GM23248 (cell line): ENCODE measurements at places on chromosomes 4 and X.
A peak's percentile ranks its signal among the peaks of the same experiment; 100 is the strongest.

- DNase-seq: peak; percentile 36
Measured at GRCh38 chrX:10759141-10759799, 138.9 kb upstream of the MID1 start.

GRCh38 chrX:129609395-129609794, 45.4 kb downstream of the APLN start:
- DNase-seq: no peak

DNA sequence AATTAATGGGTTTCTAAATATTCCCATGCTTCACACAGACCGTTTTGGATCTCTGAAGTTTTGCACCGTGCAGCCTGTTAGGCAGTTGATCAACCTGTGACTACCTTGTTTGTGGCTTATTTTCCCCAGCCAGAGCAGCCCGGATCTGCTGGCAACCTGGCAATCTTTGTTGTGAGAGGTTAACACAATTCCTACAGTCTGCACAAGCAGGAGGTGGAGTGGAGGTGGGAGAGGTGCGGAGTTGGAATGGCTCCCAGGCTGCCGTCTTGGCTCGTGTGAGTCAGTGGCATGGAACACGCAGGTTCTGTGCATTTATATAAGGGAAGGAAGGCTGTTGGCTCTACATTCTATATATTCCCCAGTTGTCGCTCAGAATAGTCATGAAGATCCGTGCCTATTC, 70.9 kb upstream of the STOX2 start:
- no peak for DNase-seq

GRCh38 chrX:2829469-2830246, 928 bp downstream of the GYG2 start:
- no peak for DNase-seq

- DNase-seq: no peak
Measured at GRCh38 chrX:133475521-133475920, 60.2 kb upstream of the GPC4 start.

- DNase-seq: no peak
Measured at GRCh38 chr4:133390198-133390855, 241.2 kb downstream of the PCDH10 start.

- no peak for DNase-seq
Measured at GRCh38 chr4:155757745-155758265, 1.0 kb upstream of the GUCY1B1 start.

DNA sequence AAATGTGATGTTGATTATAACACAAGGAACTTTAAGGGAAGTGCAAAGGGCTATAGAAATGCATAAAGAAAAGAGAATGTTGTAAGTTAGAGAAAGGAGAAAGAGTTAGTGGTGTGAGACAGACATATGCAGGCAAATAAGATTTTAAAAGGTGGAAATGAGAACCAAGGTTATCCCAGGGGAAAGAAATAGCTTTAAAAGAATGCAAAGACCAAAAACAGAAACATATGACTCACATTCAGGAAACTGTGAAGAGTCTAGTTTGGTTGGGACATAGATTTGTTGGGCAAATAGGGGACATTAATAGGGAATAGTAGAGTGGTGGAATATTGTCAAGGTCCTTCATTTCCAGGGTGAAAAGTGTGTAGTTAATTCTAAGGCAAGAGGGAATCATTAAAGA, 52.4 kb downstream of the MAPK10 start:
- DNase-seq: peak; percentile 62

DNA sequence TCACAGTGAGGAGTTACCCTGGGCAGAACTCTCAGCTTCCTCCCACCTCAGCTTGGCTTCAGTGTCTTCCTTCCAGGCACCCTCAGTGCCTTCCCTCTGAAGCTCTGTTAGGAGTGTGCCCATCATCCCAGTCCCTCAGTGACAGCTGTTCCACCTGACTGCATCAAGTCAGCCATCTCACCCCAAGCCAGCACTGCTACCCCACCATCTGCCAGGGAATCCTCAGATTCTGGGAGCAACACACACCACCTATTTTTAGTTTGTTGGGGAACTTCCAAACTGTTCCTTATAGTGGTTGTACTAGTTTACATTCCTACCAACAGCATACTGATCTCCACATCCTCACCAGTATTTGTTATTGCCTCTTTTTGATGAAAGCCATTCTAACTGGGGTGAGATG, 182.9 kb downstream of the RELL1 start:
- DNase-seq: no peak

GRCh38 chrX:113058634-113059033, 218.0 kb upstream of the AMOT start:
- DNase-seq: peak; percentile 0

- peak; percentile 12 for DNase-seq
Measured at GRCh38 chrX:119325456-119325855, 73.7 kb upstream of the SLC25A43 start.

DNA sequence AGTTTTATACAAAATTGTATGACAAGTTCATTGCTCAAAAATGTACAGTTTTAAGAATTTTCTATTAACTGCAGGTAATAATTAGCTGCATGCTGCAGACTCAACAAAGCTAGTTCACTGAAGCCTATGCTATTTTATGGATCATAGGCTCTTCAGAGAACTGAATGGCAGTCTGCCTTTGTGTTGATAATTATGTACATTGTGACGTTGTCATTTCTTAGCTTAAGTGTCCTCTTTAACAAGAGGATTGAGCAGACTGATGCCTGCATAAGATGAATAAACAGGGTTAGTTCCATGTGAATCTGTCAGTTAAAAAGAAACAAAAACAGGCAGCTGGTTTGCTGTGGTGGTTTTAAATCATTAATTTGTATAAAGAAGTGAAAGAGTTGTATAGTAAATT, 131.0 kb downstream of the TET2 start:
- no peak for DNase-seq

DNA sequence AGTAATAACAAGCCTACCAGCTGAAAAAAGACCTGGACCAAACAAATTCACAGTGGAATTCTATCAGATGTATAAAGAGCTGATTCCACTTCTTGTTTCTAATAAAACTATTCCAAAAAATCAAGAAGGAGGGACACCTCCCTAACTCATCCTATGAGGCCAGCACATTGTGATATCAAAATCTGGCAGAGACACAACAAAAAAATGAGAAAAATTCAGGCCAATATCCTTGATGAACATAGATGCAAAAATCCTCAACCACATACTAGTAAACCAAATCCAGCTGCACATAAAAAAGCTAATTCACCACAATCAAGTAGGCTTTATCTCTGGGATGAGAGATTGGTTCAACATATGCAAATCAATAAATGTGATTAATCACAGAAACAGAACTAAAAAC, 147.9 kb upstream of the NEIL3 start:
- no peak for DNase-seq

DNA sequence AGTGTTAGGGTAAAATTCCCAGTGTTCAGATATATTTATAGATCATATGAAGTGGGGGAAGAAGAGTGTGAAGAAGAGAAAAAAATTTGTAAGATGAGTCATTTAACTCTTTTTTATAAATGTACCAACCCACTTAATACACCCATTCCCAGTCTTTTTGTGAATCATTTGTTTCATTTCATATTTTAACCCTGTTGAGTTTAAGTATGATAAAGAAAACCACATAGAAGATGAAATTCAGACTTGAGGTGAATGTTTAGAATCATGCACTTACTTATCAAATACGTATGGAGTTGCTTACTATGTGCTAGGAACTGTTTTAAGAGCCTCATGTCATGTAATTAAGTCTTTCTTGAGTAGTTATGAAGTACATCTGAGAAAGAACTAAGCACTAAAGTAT, 56.6 kb upstream of the DAPP1 start:
- DNase-seq: no peak

- no peak for DNase-seq
Measured at GRCh38 chrX:38879631-38880220, 78.5 kb downstream of the MID1IP1 start.

DNA sequence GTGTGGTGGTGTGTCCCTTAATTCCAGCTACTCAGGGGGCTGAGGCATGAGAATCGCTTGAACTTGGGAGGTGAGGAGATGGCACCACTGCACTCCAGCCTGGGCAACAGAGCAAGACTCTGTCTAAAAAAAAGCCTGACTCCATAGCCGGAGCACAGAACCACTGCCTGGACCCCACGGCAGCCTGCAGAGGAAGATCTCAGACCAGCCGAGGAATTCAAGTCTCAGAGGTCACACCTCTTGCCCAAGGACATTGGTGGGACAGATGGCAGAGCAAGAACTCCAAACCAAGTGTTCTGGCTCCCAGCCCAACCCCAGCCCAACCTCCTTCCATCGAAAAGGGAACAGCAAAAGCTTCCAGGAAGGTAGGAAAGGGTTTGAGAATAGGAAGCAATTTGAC, 70.8 kb downstream of the SMIM20 start:
- DNase-seq: no peak

DNA sequence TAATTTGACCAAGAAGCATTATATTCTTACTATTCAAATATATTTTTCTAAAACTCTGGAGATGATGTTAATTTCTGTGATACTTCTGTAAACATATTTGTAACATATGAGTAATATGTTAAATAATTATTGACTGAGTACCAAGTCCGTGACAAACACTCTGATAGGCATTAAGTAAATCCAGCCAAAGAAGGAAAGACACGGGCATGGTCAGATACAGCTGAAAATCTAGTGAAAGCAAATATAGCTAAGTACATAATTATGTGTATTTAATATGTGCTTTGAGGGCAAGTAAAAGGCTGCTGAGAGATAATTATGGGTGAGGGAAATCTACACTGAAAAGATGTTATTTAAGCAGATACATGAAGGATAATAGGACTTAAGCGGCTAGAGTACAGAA, 1263.6 kb upstream of the ADGRL3 start:
- no peak for DNase-seq

DNA sequence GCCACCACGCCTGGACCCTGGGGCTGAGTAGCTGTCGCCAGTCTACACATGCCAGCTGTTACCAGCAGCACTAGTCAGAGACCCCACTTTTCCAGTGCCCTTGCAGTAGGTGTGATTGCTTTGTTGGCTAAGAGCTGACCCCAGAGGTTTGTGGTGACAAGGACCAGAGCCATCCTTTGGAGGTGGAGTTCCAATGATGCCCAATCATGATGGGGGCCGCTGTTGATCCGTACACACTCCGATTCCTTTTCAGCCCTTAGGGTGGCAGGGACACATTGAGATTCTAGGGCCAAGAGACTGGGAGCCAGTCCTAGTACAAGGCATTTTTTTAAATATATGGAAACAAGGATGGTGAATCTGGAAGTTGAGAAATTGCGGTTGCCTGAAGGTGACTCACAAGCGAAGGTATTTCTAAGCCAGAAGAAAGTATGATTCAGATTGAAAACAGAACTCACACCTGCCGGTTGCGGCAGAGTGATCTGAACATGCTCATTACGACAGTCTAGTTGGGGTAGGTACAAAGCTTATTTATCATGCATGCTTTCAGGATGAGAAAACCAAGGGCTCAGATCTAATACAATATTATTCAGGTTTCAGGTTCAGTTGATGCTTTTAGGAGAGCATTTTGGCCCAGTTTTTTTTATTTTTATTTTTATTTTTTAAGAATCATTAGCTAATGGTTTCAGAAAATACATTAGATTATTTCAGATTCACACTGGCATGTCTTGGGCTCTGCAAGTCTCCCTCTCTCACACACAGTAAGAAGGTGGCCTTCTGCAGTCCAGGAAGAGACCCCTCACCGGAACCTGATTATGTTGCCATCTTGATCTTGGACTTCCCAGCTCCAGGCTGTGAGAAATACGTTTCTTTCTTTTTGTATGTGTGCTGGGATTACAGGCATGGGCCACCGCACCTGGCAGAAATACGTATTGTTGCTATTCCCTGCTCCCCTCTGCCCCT, 43.4 kb downstream of the SHROOM2 start:
- DNase-seq: peak; percentile 14

DNA sequence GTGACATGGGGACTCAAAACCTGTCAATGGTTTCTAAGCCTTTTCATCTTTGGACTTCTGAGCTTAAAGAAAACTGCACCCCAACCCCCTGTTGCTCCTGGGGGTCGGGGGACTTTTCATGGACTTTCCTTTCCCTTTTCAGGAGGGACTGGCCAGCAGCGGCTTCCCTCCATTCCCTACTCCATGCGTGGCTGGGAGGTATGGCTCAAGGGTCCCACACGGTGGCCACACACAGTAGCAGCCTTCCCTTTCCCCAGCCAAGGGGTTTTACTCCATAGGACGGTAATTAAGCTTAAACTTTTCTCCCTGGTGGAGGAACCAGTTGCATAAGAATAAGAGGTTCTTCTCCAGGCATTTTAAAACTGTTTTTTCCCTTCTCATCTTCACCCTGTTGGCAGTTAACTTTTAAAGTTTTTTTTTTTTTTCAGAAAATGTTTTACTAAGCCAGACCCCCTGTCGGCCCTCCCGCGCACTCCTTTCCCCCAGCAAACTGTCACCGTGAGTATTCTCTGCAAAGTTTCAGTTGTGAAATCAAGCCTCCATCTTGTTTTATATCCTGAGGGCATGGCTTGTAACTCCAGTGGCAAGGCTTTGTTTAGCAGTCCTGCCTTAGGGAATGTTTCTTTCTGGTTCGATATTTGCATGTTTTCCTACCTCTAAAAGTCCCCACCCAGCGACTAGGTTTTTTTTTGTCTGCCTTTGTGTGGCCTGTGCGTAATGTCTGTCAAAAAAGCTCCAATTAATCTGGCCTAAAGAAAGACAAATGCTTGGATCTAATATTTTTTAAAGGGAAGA, 325.7 kb downstream of the TLL1 start:
- DNase-seq: no peak

DNA sequence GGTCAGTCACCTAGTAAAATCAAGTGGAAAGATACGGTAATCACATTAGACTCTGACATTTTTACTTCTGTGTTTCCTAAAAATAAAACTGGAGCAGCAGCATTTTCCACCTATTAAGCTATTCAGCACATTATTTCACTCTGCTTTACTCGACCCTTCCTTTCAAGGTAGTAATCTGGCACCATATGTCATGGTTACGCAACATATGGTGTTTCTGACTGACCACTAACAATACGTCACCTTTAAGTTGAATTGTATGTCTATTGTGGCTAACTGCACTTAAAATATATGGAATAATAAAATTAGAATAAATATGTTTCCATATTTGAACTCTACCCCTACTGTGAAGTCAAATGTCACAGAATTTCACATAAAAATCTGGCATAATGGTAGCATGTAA, 168.8 kb downstream of the CDS1 start:
- no peak for DNase-seq

DNA sequence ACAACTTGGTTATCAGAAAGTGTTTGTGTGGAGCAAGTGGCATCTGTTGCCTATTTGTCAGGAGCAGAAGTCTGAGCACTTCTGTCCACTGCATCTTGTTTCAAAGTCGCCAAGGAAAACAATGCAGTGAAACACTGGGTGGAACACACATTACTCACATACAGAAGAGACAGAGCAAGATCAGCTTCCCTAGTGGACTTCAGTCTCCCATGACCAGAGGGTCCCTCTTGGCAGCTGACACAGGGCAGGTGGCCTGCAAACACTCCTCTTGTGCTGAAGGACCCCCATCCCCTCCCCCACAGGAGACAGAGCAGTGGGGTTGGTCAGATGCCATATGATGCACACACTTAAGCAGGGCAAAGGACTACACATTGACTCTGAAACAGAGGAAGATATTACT, 3.6 kb upstream of the BBS12 start:
- peak; percentile 56 for DNase-seq

GRCh38 chr4:124629681-124630080, 82.9 kb downstream of the ANKRD50 start:
- no peak for DNase-seq

- no peak for DNase-seq
Measured at GRCh38 chrX:95693365-95693764, 991.3 kb upstream of the DIAPH2 start.
